Activated naive CD8-positive, alpha-beta T cell treated with anti-CD3 and anti-CD28 coated beads for 36 hours (primary cell): ENCODE measurements at places on chromosomes 4 and X. TPM values are rescaled to one million over a fixed set of nuclear protein-coding genes. Genes with fewer than 3 reads are reported as not detected.

DNA sequence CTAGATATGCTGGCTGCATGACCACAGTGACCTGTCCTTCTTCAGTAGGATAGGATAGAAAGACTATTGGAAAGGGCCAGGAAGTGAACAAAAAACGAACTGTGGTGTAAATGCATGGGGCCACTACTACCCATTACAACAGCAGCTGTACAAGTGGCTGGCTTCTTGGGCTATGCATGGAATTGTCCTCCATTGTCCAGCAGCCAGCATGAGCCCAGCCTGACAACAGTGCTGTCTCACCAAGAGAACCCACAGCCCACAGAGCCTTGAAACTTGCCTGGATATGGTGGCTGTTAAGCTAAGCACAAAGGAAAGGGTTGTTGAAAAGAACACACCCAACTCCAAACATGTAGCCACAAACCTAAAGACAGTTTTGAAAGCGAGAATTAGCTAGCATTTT lies 330.2 kb upstream of the F9 start:
- peaks cover 49% of the 10 kb centered on the region for H3K27me3 ChIP-seq
- H3K27ac ChIP-seq, result no peak overlapping the region
- no peak for DNase-seq
- H3K4me1 ChIP-seq, result no peaks in the 10 kb centered on the region
- H3K4me3 ChIP-seq, result no peak overlapping the region

DNA sequence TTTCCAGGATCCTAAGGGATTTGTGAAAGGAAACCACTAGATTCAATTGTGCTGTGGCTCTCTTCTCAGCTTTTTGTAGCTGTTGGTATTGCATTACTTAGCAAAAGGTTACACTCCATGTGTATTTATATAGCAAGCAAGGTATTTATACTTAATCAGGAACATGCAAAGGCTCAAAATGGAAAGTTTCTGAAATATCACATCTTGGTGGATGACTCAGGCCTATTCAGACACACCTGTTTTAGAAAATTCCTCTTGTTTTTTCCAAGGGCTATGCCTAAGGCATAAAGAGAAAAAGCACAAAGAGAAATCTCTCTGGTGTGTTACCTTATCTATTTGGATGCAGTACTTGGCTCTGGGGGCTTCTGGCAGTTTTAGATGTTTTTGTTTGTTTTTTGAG lies 144.4 kb upstream of the GALNT7 start:
- no peaks in the 10 kb centered on the region for H3K27me3 ChIP-seq
- no peaks in the 10 kb centered on the region for H3K36me3 ChIP-seq
- peaks cover 2% of the 10 kb centered on the region for H3K4me1 ChIP-seq

DNA sequence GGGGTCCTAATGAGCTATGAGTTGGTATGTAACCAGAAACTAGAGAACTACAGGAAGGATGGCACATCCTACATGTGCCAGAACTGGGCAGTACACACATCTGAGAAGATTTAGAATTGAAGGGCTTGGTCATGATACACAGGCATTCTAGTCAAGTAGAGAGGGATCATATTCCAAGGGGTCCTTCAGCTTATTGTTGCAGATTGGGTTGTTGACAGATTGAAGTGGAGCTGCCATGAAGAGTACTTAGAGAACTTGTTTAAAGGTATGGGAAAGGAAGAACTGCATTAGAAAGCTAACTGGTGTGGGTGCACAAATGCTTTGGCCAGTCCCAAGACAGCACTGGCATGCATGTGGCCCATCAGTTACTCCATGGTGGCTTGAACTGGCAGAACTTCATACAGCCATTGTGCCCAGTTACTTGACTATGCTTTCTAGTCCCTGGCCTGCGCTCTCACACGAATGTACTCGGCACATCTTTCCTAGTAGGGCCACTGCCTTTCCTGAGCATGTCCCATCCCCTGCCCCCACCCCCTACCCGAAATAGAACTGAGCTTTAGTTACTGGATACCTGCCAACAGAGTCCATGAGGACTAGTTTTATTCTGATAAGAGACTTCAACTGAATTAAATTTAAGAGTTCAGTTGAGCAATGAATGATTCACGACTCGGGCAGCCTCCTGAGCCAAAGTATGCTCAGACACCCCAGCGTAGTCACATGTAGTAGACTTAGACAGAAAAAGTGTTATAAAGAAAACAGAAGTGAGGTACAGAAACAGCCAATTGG lies 64.0 kb downstream of the CCNG2 start:
- H3K4me3 ChIP-seq, result no peak overlapping the region
- H3K27ac ChIP-seq, result no peak overlapping the region
- no peaks in the 10 kb centered on the region for H3K27me3 ChIP-seq
- H3K4me1 ChIP-seq, result no peaks in the 10 kb centered on the region
- H3K36me3 ChIP-seq, result no peaks in the 10 kb centered on the region

GRCh38 chr4:25370242-25370641 lies 6.8 kb upstream of the ANAPC4 start:
- no peaks in the 10 kb centered on the region for H3K36me3 ChIP-seq
- no peak overlapping the region for H3K27ac ChIP-seq
- no peak overlapping the region for H3K4me3 ChIP-seq
- H3K4me1 ChIP-seq, result peaks cover under 1% of the 10 kb centered on the region

DNA sequence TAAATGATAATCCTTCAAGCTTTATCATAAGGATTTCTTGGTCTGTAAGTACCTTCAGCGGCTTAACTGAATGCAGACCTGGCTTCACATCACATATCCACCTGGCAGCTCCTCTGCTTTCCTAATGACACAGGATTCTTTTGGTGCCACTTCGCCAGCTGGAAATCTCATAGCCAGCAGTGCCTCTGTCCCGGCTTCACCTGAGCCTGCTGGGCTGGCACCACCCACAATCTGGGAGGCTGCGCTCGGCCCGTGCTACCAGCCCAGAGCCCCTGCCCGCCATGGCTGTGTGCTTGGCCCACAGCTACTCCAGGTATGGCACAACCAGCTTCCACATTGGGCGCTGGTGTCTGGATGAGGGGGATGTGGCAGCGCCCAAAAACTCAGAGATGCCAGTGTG lies 37.4 kb downstream of the SPRY1 start:
- peaks cover 12% of the 10 kb centered on the region for H3K36me3 ChIP-seq
- no peaks in the 10 kb centered on the region for H3K27me3 ChIP-seq
- peaks cover 16% of the 10 kb centered on the region for H3K4me1 ChIP-seq

Gene AMBN
- not detected for total RNA-seq

Gene SLITRK4
- total RNA-seq, result not detected

Gene SLC49A3
- total RNA-seq, result 0.43 TPM

GRCh38 chrX:1153940-1154339 lies 58.5 kb downstream of the CRLF2 start:
- no peaks in the 10 kb centered on the region for H3K36me3 ChIP-seq
- H3K4me3 ChIP-seq, result no peak overlapping the region
- H3K4me1 ChIP-seq, result no peaks in the 10 kb centered on the region
- peaks cover 8% of the 10 kb centered on the region for H3K27me3 ChIP-seq
- H3K27ac ChIP-seq, result no peak overlapping the region
- no peak for DNase-seq

Gene CT47B1
- not detected for total RNA-seq

Gene IL2
- total RNA-seq, result 37.7 TPM

Gene ERCC6L
- 13.1 TPM for total RNA-seq

Gene CTAG2
- 39.6 TPM for total RNA-seq

GRCh38 chrX:112645774-112646173 lies 34.0 kb downstream of the LHFPL1 start:
- no peaks in the 10 kb centered on the region for H3K27me3 ChIP-seq
- peak overlapping the region; percentile 94 for H3K27ac ChIP-seq
- H3K4me3 ChIP-seq, result peak overlapping the region; percentile 64
- DNase-seq, result peak; percentile 7
- H3K36me3 ChIP-seq, result peaks cover 13% of the 10 kb centered on the region

DNA sequence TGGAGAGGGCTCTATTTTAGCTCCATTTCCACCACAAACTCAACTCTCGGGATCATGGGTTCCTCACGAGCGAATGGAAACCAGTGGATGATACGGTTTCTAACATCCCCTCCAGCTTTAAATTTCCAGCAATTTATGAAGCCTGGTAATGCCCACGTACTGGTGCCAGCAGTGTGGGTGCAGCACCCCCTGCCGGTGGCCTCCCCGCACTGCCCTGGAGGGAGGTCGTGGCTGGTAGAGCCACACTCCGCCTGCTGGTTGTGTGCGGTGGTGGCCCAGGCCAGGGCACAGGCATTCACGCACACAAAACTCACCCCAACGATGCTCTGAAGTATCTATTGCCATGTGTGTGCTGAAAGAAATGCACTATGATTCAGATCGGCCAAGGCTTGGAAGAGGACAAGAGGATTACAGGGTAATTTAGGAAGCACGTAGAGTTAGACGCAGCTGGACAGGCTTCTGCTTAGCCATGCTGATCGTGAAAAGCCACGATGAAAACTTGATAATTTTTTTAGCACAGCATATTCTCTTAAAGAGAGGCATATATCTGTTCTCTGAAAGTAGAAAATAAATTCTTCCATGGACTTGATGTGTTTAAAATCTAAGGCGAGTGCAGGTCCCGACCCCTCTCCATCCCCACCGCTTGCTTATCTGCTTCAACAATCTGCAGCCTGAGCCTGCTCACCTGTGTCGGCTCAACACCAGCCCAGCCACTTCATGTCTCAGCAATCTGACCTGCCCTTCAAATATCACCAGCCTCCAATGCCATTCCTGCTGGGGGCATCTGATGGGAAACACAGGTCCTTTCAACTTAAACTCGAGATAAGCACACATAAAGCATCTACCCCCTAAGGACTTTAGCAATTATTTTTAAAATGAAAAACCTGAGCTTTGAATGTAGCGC lies 59.1 kb downstream of the SCD5 start:
- H3K36me3 ChIP-seq, result no peaks in the 10 kb centered on the region
- H3K27ac ChIP-seq, result no peak overlapping the region
- no peaks in the 10 kb centered on the region for H3K4me1 ChIP-seq
- H3K4me3 ChIP-seq, result no peak overlapping the region

- no peak for DNase-seq
- peaks cover 37% of the 10 kb centered on the region for H3K27me3 ChIP-seq
- H3K4me3 ChIP-seq, result no peak overlapping the region
- H3K27ac ChIP-seq, result no peak overlapping the region
- peaks cover 2% of the 10 kb centered on the region for H3K36me3 ChIP-seq
Observed at GRCh38 chrX:143634309-143634662, 1.6 kb downstream of the SLITRK4 start.
